ENCODE measurements at places on chromosomes 13 and 19.

DNA sequence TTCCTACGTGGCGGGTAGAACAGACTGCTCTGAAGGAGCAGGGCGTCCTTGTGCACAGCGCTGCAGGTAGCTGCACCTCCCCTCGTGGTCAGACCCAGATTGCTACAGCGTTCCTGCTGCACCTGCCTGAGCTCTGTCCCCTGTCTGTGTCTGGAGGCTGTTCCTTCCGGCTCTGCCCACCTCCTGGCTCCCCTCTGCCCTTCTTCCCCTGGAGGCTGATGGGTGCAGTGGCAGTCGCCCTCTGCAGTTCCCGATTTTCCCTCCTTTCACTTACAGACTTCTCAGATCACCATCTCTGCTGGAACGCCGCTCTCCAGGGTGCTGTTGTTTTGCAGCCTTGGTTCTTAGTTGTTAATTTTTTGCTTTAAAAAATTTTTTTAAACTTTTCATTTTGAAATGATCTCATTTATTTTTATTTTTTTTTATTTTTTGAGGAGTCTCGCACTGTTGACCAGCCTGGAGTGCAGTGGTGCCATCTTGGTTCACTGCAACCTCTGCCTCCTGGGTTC lies 53.6 kb downstream of the SMARCA4 start:
- DNase-seq, result no peak

DNA sequence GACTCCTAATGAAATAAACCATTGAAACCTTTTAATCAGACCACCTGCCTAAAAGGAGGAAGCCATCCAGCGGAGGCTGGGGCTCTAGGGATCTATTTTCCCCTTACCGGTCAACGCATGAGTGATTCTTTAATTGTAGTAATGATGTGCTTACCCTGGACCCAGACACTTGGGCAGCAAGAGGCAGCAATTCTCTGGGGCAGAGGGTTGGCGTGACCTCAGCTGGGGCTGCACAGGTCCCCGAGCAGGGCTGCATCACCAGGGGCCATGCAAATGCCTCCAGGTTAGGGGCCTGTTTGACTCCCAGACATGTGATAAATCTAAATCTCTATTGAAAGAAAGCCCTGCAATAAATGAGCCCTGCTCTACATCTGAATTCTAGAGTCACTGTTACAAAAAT lies 194.2 kb upstream of the TSHZ3 start:
- no peak for DNase-seq

GRCh38 chr13:31092646-31093045 lies 69.1 kb downstream of the HSPH1 start:
- no peak for DNase-seq

DNA sequence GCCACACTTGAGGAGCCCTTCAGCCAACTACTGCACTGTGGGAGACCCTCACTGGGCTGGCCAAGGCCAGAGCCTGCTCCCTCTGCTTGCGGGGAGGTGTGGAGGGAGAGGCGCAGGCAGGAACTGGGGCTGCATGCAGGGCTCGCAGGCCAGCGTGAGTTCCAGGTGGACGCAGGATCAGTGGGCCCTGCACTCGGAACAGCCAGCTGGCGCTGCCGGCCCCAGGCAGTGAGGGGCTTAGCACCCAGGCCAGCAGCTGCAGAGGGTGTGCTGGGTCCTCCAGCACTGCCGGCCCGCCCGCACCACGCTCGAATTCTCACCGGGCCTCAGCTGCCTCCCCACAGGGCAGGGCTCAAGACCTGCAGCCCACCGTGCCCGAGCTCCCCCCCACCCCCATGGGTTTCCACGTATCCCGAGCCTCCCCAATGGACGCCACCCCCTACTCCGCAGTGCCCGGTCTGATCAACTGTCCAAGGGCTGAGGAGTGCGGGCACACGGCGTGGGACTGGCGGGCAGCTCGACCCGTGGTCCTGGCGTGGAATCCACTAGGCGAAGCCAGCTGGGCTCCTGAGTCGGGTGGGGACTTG lies 1293.8 kb upstream of the PCDH9 start:
- no peak for DNase-seq

DNA sequence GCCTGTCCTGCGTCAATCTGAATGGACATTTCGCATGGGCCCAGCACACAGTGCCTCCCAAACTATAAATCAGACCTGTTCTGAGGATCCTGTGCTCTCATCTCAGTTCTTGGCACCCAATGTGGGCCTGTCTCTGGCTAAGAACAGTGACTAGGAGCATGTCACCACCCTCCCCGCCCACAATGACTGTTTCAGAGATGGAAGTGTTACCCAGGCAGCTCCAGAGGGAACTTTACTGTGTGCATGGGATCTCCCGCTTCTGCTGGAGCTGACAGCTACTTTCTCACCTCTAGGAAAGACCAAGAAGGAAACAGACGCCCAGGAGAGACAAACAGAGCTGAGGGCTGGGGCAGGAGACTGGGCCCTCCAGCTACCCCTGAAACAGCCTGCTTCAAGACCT lies 45.0 kb downstream of the KCTD15 start:
- no peak for DNase-seq

- no peak for DNase-seq
These were observed 120.3 kb upstream of the SERTM1 start for GRCh38 chr13:36553491-36553890.

GRCh38 chr19:2455851-2456570 lies 748 bp downstream of the LMNB2 start:
- DNase-seq, result no peak

GRCh38 chr19:51086153-51086850 lies 3.6 kb upstream of the KLK14 start:
- no peak for DNase-seq

DNA sequence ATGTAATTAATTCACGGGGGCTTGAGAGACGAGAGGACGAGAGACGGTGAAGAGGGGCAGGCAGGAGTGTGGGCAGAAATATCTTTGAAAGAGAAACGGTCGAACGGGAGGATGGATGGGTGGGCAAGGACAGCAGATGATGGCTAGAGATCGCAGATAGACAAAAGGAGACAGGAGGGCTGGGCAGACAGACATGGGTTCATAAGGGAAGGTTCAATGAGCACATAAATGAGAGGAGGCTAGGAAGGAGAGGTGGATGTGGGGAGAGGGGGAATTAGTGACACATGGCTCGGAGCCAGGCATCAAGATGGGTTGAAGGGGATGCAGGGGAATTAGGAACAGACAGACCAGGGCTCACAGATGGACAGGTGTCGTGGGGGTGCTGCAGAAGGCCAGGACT lies 1.1 kb downstream of the SYT3 start:
- DNase-seq, result no peak

GRCh38 chr13:60351326-60351725 lies 45.7 kb upstream of the TDRD3 start:
- DNase-seq, result peak; percentile 19

- DNase-seq, result peak; percentile 75
These were observed 19.3 kb downstream of the CCNE1 start for GRCh38 chr19:29831041-29831548.

DNA sequence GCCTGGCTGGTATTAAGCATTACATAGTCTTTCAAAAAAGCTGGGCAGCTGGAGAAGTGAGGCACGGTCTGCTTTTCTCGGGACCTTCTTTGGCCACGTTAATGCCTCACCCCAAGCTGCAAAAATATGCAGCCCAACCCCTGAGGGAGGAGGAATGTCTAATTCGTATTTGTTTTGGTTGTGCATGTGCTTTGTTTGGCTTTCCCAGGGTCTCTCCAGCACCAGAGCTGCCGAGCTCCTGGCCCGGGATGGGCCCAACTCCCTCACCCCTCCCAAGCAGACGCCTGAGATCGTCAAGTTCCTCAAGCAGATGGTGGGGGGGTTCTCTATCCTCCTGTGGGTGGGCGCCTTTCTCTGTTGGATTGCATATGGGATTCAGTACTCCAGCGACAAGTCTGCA lies 7.9 kb downstream of the ATP12A start:
- no peak for DNase-seq

- no peak for DNase-seq
These were observed 187.7 kb downstream of the ABCC4 start for GRCh38 chr13:95113601-95114000.

- no peak for DNase-seq
These were observed 10.1 kb downstream of the KCNN1 start for GRCh38 chr19:17977021-17977420.

Data from bronchial epithelial cell (primary cell).